ENCODE measurements at places on chromosomes 12 and 14. TPM values are rescaled to one million over a fixed set of nuclear protein-coding genes. Genes with fewer than 3 reads are reported as not detected.

RNASE7 gene
- total RNA-seq, result not detected

ADAM21 gene
- not detected for total RNA-seq

CCDC196 gene
- total RNA-seq, result not detected

INHBC gene
- not detected for total RNA-seq

KLHL28 gene
- 16.5 TPM for total RNA-seq

LACRT gene
- not detected for total RNA-seq

OR4K2 gene
- total RNA-seq, result not detected

RFC5 gene
- total RNA-seq, result 62.4 TPM

SELPLG gene
- total RNA-seq, result 34.6 TPM

- H3K36me3 ChIP-seq, result no peaks in the 10 kb centered on the region
- DNase-seq, result no peak
- H3K4me3 ChIP-seq, result no peak overlapping the region
Measured at GRCh38 chr14:61034416-61035120, 53.5 kb downstream of the SLC38A6 start.

DNA sequence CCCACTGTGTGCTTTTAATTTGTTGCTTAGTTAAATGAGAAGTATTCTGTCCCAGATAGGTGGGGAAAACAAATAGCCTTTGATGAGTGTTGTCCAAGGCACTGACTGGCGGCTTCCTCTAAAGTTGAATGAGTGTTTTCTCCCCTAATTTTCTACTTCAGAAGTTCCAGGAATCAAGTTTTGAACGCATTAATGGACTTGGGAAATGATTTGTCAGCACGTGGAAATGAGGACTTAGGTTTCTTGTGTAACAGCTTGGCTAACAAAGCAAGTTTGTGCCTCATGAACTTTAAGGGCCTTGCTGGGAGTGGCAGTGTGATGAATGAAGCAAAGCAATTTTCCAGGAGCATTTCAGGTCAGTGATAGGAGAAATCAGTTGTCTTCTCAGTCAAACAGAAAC, 56.9 kb downstream of the LIN52 start:
- no peak overlapping the region for H3K27ac ChIP-seq
- no peaks in the 10 kb centered on the region for H3K27me3 ChIP-seq
- H3K36me3 ChIP-seq, result no peaks in the 10 kb centered on the region
- H3K4me3 ChIP-seq, result no peak overlapping the region

GRCh38 chr12:91033251-91033650, 24.6 kb downstream of the KERA start:
- H3K36me3 ChIP-seq, result no peaks in the 10 kb centered on the region
- no peak for DNase-seq
- no peak overlapping the region for H3K4me3 ChIP-seq
- no peaks in the 10 kb centered on the region for H3K4me1 ChIP-seq

GRCh38 chr14:101097109-101097793, 193.7 kb upstream of the RTL1 start:
- peaks cover 12% of the 10 kb centered on the region for H3K36me3 ChIP-seq
- peaks cover 29% of the 10 kb centered on the region for H3K27me3 ChIP-seq
- H3K4me3 ChIP-seq, result no peak overlapping the region
- DNase-seq, result no peak
- no peak overlapping the region for H3K27ac ChIP-seq
- no peaks in the 10 kb centered on the region for H3K4me1 ChIP-seq

GRCh38 chr14:75307700-75308379, 29.2 kb downstream of the FOS start:
- H3K27ac ChIP-seq, result no peak overlapping the region
- H3K27me3 ChIP-seq, result peaks cover 8% of the 10 kb centered on the region
- DNase-seq, result peak; percentile 73
- no peak overlapping the region for H3K4me3 ChIP-seq

DNA sequence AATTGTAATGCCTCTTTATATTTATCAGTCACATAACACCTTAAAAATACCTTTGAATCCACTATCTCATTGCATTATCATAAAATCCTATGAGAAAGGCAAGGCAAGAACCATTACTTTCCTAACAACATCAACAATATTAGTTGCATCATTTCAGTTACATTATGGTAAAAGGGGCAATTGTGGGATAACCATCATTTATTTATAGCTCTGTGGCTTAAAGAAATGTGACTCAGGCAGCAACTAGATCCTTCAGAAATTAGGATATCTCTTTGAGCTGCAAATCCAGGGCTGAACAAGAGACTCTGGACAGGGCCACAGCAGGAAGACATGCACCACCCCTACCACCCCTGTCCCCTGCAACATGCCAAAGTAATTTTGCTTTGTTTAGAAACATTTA, 36.4 kb downstream of the EPS8 start:
- no peak overlapping the region for H3K27ac ChIP-seq
- H3K4me1 ChIP-seq, result peaks cover 3% of the 10 kb centered on the region
- no peak overlapping the region for H3K4me3 ChIP-seq

- DNase-seq, result no peak
- H3K27me3 ChIP-seq, result peaks cover 2% of the 10 kb centered on the region
- peaks cover 8% of the 10 kb centered on the region for H3K4me1 ChIP-seq
- H3K27ac ChIP-seq, result no peak overlapping the region
- H3K4me3 ChIP-seq, result no peak overlapping the region
Measured at GRCh38 chr12:96416033-96416799, 16.0 kb upstream of the CDK17 start.

- no peaks in the 10 kb centered on the region for H3K27me3 ChIP-seq
- H3K4me1 ChIP-seq, result peaks cover 55% of the 10 kb centered on the region
- H3K4me3 ChIP-seq, result peak overlapping the region; percentile 94
Measured at GRCh38 chr12:45989721-45990467, 480 bp downstream of the SCAF11 start.

GRCh38 chr12:53077030-53077429, 2.2 kb downstream of the SPRYD3 start:
- DNase-seq, result no peak
- H3K4me1 ChIP-seq, result peaks cover 38% of the 10 kb centered on the region
- no peaks in the 10 kb centered on the region for H3K27me3 ChIP-seq
- no peak overlapping the region for H3K27ac ChIP-seq
- peak overlapping the region; percentile 87 for H3K4me3 ChIP-seq
- H3K36me3 ChIP-seq, result peaks cover 9% of the 10 kb centered on the region

GRCh38 chr12:51108136-51108535, 24.7 kb upstream of the CSRNP2 start:
- H3K27me3 ChIP-seq, result no peaks in the 10 kb centered on the region
- H3K36me3 ChIP-seq, result peaks cover 10% of the 10 kb centered on the region
- no peak overlapping the region for H3K4me3 ChIP-seq
- no peak for DNase-seq
- H3K4me1 ChIP-seq, result no peaks in the 10 kb centered on the region

DNA sequence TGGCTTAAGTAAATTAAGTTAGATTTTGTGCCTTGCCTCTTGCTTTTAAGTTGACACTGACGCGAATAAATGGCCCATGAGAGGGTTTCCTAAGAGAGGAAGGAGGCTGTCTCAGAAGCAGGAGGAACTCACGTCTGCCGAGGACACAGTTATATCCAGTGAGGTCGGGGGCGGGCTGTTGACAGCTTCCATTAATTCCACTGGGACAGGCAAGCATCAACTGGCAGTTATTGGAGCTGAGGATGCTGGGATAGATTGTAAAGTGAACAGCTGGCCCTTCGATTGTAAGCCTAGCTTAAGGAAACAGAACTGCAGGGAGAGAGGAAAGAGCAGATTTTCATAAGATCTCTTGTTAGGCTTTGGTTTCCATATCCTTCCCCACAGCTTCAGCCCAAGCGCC, 399.2 kb downstream of the IPO8 start:
- DNase-seq, result no peak
- H3K4me3 ChIP-seq, result no peak overlapping the region
- no peak overlapping the region for H3K27ac ChIP-seq
- no peaks in the 10 kb centered on the region for H3K4me1 ChIP-seq
- H3K36me3 ChIP-seq, result no peaks in the 10 kb centered on the region

DNA sequence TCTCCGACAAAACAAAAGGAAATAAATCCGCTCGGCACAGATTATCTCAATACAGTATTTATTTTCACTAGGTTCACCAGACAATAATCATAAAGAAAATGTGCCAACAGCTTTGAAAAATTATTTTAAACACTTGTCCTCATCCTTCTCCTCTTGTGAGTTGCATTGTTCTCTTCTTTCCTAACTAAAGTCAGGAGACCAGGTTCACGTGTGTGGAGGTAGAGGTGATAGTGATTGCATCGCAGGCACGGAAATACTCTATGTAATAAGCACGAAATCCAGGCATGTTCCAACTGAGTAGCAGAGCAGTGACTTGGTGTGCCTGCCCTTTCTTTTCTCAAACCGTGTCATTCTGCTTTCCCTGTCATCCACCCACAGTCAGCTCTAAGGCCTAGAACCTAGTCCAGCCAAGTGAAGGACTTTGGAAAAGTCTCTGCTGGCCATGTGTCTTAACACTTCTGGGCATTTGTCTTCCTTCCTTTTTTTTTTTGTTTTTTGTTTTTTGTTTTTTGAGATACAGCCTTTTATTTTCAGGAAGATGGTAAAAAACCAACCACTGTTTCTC, 939 bp upstream of the SEL1L start:
- H3K4me3 ChIP-seq, result peak overlapping the region; percentile 25
- peaks cover 11% of the 10 kb centered on the region for H3K27me3 ChIP-seq
- H3K27ac ChIP-seq, result peak overlapping the region; percentile 86
- H3K36me3 ChIP-seq, result peaks cover 4% of the 10 kb centered on the region
- H3K4me1 ChIP-seq, result peaks cover 19% of the 10 kb centered on the region

GRCh38 chr12:116806845-116807440, 68.8 kb downstream of the RNFT2 start:
- no peak overlapping the region for H3K4me3 ChIP-seq
- H3K36me3 ChIP-seq, result no peaks in the 10 kb centered on the region
- no peaks in the 10 kb centered on the region for H3K27me3 ChIP-seq
- DNase-seq, result no peak
- H3K27ac ChIP-seq, result no peak overlapping the region

DNA sequence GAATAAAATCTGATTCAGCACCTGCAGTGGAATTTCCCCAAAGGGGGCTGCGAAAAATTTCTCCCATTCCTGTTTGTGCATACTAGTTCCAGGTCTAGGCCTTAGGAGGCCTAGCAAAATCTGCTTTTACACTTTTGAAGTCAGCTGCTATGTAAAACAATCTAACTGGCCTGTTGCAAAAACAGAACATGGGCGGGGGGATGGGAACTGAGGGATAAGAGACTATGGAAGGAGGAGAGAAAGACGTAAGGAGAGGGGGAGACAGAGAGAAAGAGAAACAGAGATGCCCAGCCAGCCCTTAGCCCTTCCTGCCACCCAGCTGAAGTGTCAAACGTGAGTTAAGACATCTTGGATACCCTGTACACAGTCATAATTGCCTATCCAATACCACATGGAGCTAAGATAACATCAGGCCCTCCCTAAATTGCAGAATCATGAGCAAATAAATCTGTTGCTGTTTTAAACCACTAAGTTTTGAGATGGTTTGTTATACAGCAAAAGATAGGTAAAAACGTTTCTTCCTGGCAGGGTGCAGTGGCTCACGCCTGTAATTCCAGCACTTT, 45.6 kb downstream of the SPTLC2 start:
- peak overlapping the region; percentile 29 for H3K27ac ChIP-seq
- no peaks in the 10 kb centered on the region for H3K27me3 ChIP-seq
- H3K4me1 ChIP-seq, result peaks cover 15% of the 10 kb centered on the region
- no peak overlapping the region for H3K4me3 ChIP-seq

- no peak for DNase-seq
- no peaks in the 10 kb centered on the region for H3K4me1 ChIP-seq
- H3K36me3 ChIP-seq, result no peaks in the 10 kb centered on the region
- no peak overlapping the region for H3K4me3 ChIP-seq
- no peaks in the 10 kb centered on the region for H3K27me3 ChIP-seq
- no peak overlapping the region for H3K27ac ChIP-seq
Measured at GRCh38 chr12:19412844-19413243, 26.4 kb upstream of the AEBP2 start.

- no peaks in the 10 kb centered on the region for H3K27me3 ChIP-seq
- peaks cover 32% of the 10 kb centered on the region for H3K4me1 ChIP-seq
- no peak for DNase-seq
- no peak overlapping the region for H3K4me3 ChIP-seq
- H3K27ac ChIP-seq, result no peak overlapping the region
Measured at GRCh38 chr12:843609-844008, 91.2 kb downstream of the WNK1 start.

DNA sequence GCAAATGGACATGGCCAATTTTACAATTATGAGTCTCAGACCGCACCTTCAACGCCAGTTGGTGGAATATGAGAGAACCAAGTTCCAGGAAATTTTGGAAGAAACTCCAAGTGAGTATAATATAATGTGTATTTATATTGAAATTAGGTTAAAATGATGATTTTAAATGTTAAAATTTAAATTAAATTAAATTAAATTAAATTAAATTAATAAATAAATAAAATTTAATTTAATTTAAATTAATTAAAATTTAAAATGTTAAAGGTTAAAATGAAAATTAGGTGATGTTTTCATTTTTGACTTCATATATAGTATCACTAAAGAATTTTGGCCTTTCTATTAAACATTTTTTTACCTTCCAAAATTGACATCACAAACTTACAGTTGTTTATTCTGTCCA, 21.0 kb downstream of the TCP11L2 start:
- no peaks in the 10 kb centered on the region for H3K4me1 ChIP-seq
- H3K36me3 ChIP-seq, result peaks cover 16% of the 10 kb centered on the region
- H3K4me3 ChIP-seq, result no peak overlapping the region
- no peak overlapping the region for H3K27ac ChIP-seq
- no peak for DNase-seq

- no peak overlapping the region for H3K4me3 ChIP-seq
- no peak for DNase-seq
- no peak overlapping the region for H3K27ac ChIP-seq
Measured at GRCh38 chr12:16330560-16330959, 16.9 kb upstream of the MGST1 start.

DNA sequence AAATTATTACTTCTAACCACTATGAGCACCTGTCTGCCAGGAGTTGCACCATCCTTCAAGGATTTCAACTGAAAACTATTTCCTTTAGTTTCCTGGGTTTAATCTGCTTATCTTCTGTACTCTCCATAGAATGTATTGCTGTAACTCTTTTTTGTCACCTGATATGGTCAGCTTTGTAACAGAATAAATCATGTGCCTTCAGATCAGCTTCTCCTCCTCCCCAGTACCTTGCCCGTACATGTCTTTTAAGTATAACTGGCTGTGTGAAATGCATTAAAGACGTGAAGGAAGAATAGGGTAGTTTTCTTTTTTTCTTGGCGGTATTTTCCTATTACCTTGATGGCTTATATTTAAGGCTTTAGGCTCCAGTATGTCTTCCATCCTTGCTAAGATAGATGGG, 200.3 kb upstream of the NAV3 start:
- no peak overlapping the region for H3K27ac ChIP-seq
- no peak for DNase-seq
- H3K4me3 ChIP-seq, result no peak overlapping the region
- no peaks in the 10 kb centered on the region for H3K27me3 ChIP-seq
- H3K4me1 ChIP-seq, result no peaks in the 10 kb centered on the region
- no peaks in the 10 kb centered on the region for H3K36me3 ChIP-seq

All from natural killer cell treated with Interleukin-12 subunit alpha and Interleukin-12 subunit beta and Interleukin-15 and Interleukin-18, amount 100 ng/mL, for 72 hours (primary cell).